ENCODE measurements at places on chromosomes 6 and 20. TPM values are rescaled to one million over a fixed set of nuclear protein-coding genes. Genes with fewer than 3 reads are reported as not detected.

- DNase-seq = no peak
These were observed 77.2 kb upstream of the BHLHE23 start for GRCh38 chr20:63083831-63084562.

DNA sequence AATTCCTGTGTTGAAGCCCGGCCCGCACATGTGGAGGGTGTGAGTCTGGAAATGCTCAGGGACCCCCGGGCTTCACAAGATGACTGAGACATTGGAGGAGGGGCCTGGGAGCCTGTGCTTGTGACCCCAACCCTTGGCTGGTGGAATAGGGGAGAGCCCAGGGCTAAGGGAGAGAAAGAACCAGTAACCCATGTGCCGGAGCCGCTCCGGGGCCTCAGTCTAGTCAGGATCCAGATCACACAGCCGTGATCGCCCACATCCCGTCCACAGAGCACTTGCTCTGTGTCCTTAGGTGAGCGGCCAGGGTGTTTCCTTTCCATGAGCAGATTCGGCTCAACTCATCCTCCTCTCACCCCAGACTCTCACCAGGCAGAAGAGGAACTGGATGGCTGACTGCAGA, 152.3 kb upstream of the RPS6KA2 start:
- no peak for DNase-seq

GRCh38 chr6:10769419-10769818, 21.8 kb downstream of the TMEM14B start:
- DNase-seq = no peak

- no peak for DNase-seq
These were observed 435.2 kb upstream of the MANEA start for GRCh38 chr6:95142101-95142500.

- DNase-seq = no peak
These were observed 212.4 kb upstream of the ZNF184 start for GRCh38 chr6:27685279-27685678.

DNA sequence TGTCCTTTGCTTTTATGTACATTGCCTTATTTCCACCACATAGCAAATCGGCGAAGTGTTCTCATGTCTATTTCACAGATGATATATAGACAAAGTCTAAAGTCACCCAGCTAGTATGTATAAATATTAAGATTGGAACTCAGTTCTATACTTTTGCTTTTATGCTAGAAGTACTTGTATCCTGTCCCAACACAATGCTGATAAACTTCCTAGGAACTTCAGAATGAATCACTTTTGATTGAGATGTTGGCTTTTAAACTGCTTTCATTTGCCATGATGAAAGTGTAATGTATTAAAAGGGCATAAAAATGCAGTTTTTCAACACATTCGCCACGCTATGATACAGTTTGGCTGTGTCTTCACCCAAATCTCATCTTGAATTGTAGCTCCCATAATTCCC, 50.8 kb downstream of the GCLC start:
- no peak for DNase-seq

DNA sequence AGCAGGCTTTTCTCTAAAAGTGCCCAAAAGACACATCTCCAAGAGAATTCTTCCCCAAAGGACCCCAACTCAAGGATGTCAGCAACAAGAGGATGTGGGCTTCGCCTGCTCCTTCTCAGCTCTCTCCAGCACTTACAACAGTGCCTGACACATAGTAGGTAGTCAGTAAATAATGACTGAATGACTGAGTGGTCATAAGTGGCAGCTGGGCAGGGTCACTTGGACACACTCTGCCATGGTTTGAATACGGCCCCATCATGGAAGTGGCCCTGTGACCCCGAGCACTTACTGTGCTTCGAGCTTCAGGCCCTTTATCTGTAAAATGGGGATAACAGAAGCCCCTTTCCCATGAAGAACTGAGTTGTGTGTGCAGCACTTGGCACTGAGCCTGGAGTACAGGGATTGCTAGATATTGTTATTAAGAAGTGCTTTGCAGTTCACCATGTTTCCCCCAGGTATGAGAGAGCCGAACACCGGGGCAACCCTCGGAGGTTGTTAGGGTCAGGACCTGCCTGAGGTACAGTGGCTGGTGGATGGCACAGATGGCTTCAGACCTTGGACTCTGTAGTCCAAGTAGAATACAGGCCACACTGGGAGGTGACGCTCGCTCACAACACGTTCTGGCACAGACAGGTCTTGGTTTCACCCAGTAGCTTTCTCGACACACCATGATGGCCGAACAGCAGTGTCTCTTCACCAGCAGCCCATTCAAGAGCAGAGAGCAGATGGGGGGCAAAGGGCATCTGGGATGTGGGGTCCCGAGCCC, 56.0 kb downstream of the NOL4L start:
- DNase-seq = no peak

DNA sequence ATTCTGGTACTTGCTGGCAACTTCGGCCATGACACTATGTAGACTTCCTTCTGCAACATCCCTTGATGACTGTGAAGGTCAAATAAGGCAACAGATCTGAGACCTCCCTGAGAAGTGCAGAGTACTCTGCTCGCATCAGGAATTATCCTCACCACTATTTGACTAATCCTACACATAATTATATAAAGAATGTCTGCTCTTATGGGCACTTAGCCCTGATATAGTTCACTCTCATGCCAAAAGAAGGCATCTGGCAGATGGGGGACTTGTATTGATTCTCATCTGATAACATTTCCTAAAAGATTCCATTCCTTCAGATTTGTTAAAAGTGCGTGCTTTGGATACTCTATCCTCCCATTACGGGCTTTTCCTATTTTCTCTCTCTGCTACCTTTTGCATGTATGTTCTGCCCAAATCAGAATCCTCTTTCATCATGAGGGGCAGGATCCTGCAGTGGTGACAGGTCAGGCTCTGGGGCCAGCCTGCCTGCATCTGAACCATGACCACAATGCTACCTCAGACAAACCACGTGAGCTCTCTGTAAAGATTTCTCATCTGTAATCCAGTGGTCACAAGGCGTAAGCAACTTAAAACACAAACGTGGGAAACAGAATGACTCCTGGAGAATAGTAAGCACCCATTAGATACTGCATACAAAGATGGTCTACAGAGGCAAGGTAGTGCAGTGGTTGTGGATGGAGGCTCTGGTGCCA, 134.0 kb downstream of the GJA10 start:
- DNase-seq = no peak

GRCh38 chr20:62524505-62524911, 48.7 kb upstream of the GATA5 start:
- DNase-seq = no peak

- DNase-seq = no peak
These were observed 34.6 kb upstream of the SCUBE3 start for GRCh38 chr6:35178932-35179832.

DNA sequence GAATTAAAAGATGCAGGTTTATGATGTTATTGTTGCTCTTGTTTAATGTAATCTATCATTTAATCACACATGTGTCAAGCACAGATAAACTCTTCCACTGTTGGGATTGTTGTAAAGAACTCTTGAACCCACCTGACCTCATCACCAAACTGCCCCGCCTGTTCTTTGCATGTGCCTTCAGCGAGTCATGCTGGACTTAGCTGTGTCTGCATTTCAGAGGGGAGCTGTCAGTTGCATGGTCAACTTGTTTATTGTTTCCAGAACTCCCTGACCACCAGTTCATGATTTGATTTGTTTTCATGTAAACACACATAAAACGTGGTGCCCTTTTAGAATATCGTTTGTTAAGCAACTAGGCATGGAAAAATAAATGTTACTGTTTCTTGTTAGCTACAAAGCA, 93.6 kb downstream of the KHDC1L start:
- no peak for DNase-seq

GRCh38 chr6:31639449-31639861, 13.0 kb downstream of the BAG6 start:
- DNase-seq = no peak

DNA sequence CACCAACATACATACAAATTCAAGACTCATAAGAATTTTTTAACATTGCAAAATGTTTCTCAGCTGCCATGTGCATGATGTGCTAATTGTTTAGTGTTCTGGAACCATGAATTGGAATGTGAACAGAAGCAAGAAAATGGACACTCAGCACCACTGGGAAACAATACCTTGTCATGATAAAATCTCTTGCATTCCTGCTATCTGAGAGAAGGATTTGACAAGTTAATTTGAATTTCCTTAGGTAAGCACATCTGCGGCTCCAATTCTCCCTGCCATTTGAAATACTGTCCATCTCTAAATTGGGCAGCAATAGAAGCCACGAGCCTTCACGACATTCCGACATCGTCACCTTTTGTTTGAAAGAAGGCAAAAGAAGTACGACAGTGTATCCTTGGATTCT, 1104.6 kb upstream of the MAP3K7 start:
- DNase-seq = no peak

DNA sequence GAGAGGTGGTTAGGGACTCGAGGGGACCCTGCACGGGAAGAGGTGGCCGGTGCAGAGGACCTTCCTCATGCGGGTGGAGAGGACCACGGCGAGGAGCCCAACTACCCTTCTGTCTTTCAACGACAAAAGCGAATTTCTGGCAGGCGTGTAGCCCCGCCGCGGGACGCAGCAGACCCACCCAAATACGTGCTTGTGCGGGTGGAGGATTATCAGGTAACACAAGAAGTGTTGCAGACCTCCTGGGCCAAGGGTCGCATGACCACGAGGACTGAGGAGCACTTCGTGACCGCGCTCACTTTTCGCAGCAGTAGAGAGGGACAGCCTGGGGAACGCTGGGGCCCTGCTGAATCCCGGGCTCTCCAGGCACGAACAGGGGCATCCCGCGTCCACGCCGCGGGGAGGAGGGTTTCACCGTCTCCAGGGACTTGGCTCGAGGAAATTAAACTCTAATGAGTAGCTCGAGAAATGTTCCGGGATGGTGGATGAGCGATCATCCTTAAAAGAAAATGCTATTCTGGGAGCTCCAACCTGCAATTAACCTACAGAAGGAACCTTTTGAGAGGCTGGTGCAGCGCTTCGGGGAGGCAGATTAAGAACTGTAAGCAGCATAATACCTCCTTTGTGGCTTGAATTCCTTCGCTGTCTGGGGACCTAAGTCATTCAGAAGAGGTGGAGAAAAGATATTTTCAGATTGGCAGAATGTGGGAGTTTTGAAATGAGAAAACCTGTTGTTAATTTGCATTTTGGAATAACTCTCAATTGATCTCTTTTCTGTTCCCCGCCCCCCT, 804 bp downstream of the C6orf141 start:
- DNase-seq = peak; percentile 69

DNA sequence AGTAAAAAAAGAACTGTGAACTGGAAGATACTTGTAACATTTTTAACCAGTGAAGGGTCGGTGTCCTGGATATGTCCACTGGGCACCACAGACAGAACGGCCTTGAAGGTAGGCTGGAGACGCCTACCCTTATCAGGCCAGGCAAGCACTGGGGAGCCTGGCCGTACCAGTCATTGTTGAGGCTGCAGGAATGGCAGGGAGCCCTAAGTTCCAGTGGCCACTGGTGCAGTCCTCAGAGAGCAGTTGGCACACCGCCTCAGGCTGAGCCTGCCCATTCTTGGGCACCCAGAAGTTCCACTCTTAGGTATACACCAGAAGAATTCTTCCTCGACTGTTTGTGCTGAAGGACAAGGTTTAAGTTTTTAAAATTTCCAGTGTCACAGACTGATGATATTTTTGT, 20.5 kb downstream of the DNAJC5 start:
- peak; percentile 34 for DNase-seq

DNA sequence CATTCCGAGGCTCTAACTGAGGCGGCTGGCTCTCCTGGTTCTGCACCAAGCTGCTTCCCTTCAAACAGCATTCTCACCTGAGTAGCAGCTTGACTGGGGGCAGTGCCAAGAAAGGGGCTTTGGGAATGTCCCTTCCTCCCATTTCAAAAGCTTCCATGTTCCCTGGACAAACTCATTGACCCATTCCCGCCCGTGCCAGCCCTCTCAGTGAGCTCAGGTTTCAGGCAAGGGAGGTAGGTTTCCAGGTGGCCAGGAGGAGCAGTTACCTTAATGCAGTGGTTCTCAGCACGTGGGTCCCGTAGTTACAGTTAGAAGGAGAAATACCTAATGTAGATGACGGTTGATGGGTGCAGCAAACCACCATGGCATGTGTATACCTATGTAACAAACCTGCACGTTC, 135.2 kb downstream of the ELOVL4 start:
- no peak for DNase-seq

LY86 gene
- polyA plus RNA-seq = 3.4 TPM

RALY gene
- 108 TPM for polyA plus RNA-seq

SLC16A10 gene
- 4.0 TPM for polyA plus RNA-seq

EPB41L2 gene
- polyA plus RNA-seq = 14.8 TPM

SLC12A5 gene
- polyA plus RNA-seq = 4.6 TPM

KIF6 gene
- polyA plus RNA-seq = not detected

OOEP gene
- polyA plus RNA-seq = 0.18 TPM

EYA4 gene
- polyA plus RNA-seq = not detected

AGER gene
- 12.1 TPM for polyA plus RNA-seq

FRK gene
- polyA plus RNA-seq = 4.9 TPM

ETV7 gene
- 19.5 TPM for polyA plus RNA-seq

SPTLC3 gene
- 60.2 TPM for polyA plus RNA-seq

JAG1 gene
- polyA plus RNA-seq = 6.3 TPM

ELOVL4 gene
- polyA plus RNA-seq = not detected

NANP gene
- polyA plus RNA-seq = 2.2 TPM
